AG09319 (cell line): ENCODE measurements at places on chromosomes 2 and 18.

DNA sequence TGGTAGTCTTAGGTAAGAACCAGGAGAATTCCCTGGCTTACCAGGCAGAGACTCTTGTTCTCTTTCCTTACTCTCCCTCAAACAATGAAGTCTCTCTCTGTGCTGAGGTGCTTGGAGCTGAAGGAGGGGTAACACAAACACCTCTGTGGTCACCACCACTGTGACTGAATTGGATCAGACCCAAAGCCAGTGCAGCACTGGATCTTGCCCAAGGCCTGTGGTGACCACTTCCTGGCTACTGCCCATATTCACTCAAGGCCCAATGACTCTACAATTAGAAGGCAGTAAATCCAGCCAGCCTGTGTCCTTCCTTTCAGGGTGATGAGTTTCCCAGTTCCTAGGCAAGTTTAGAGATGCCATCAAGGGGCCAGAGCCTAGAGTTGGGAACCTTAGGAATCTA is 706.8 kb downstream of the SLC4A3 start:
- DNase-seq = no peak

GRCh38 chr18:11179959-11180519 is 30.7 kb upstream of the PIEZO2 start:
- DNase-seq = no peak

- DNase-seq = no peak
These were observed 368.7 kb downstream of the ZNF516 start for GRCh38 chr18:76126327-76126726.

DNA sequence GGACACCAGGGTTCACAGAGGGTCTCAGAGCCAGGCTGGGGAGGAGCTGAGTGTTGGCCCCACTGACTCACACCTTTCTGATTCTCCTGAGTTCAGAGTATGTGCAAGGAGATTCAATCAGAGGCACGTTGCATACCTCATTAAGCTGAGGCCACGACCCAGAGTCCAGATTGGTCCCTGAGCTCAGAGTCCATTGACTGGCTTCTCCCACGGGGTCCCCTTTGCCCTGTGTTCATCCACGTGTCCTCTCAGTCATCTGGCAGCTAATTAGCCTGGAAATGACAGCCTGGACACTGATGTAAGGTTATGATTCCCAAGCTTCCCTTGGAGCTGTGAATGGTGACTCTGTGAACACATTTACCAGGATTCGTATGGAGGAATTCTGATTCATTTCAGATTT is 267.2 kb downstream of the SH3BP4 start:
- no peak for DNase-seq

DNA sequence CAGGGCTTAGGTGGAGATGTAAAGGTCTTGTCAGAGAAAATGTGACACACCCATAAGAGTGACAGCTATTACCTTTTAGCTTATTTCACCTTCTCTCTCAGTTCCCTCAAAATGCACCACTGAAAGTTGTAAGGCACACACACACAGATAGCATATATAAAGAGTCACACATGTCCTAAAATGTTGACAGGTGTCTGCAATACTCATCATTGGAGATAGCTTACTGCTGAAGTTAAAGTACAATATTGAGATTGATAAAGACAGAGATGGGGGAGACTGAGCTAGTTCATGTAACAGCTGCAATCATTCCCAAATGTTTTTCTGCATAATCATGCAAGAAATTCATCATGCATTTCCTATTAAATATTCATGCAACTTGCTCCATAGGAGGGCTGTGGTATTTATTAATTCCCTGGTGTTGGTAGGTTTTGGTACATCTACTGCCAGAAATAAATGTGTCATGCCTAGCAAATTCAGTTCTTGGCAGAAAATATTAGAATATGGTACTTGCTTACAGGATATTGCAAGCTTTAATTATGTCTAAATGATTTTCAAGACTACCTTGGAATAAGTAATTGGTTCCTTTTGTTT is 118.8 kb upstream of the RBMS1 start:
- peak; percentile 59 for DNase-seq

DNA sequence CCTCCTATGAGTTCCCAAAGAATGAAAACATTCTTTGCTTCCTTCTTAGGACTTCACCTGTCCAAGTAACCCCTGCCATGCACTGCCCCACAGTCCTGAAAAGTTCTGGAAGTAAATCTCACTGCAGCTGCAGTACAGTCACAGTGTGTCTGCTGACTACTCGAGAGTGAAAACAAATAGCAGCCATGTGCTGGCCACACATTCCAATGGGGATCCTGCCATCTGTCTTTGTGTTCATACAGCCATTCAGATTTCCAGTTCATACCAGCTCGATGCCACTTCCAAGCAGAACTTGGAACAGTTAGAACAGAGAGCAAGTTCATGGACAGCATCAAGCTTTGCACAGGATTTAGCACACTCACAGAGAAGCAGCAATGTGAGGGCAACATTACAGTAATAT is 629.9 kb upstream of the ACVR2A start:
- no peak for DNase-seq

DNA sequence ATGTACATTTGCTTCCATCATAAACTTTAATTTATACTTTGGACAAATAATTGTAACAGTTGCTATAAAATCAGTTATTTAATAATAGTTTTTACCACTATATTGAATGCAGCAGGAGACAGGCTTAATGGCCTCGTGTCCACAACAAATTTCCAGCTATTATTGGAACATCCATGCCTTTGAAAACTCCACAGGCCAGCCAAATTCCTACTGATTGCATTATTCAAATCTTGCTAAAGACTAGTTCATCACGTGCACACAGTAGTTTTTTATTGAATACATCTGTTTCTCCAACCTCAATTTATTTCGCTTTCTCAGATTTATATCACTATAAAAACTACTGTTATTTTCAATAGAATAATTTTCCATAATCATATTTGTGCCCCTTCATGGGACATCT is 18.4 kb upstream of the PTPRM start:
- no peak for DNase-seq

- no peak for DNase-seq
These were observed 222.4 kb downstream of the EXOC6B start for GRCh38 chr2:72603481-72603880.

GRCh38 chr18:24386681-24387080 is 10.9 kb downstream of the OSBPL1A start:
- no peak for DNase-seq

DNA sequence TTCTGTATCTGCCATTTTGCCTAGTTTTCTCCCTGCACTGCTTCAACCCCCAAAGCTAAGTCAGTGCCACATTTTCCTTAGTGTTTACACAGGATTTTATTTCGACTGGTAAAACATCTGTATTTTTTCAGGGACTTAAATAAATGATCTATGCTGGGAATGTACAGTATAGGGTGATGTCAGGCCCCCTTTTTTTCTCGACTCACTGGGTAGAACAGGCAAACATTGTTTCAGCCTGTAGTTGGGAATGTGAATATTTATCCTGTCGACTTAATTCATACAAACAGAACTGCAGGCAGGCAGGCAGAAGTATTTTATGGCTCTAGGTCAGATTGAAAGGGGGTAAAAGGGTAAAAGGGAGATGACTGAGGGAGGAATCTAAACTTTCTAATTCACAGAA is 123.5 kb upstream of the ZFP36L2 start:
- no peak for DNase-seq

DNA sequence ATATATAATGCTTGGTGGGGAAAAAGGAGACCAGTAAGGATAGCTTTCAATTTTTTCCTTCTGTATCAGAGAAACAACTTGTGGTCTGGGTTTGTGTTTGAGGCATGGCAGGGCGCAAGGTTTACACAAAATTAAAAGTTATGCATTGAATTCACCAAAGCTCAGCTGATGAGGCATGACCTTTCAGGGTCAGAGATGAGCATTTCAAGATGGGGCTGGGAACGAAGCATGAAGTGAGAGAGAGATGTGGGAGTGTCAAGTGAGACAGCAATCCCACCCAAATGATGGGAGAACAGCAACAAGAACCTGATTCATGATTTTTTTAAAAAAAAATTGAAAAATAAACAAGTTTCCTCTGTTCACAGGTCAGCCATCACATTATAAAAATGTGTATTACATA is 4.9 kb downstream of the GPR55 start:
- DNase-seq = no peak

GRCh38 chr2:33116799-33117198 is 170.0 kb downstream of the LTBP1 start:
- DNase-seq = no peak

DNA sequence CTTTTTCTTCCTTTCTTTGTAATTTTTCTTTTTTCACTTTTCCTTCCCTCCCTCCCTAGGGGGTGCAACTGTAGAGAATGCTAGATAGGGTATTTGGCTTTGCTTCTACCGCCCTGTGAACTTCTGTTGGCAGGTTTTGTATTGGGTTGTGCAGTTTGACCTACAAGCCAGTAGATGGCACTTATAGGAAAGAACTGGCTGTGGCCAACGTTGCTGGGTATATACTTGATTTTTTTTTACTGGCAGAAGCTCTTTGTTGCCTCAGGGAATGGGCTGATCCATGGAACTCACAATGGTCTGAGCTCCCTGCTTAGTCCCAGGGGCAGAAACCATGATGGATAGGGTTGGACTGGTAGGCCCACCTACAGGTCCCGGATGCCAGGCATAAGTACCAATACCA is 1019.5 kb upstream of the LRRTM1 start:
- DNase-seq = no peak

- no peak for DNase-seq
These were observed 57.6 kb downstream of the EVA1A start for GRCh38 chr2:75503048-75503607.

GRCh38 chr2:64221935-64222334 is 77.7 kb upstream of the PELI1 start:
- DNase-seq = no peak

DNA sequence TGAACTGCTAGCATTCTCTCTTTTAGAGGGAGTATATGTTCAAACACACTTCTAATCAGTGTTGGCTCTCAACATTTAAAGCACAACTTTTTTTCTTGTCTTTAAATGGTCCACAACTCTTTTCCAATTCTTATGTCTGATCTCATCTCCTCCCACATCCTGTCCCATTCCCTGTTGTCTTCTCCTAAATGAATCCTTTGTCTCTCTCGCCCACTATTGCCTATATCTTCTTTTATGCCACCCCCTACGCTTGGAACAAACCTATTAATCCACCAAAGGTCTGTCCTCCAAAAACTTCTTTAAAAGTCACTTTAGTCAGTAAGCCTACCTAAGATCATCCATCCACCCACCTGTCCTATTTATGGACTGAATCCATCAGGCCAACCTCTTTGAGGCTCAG is 235.5 kb upstream of the SMAD7 start:
- DNase-seq = no peak

DNA sequence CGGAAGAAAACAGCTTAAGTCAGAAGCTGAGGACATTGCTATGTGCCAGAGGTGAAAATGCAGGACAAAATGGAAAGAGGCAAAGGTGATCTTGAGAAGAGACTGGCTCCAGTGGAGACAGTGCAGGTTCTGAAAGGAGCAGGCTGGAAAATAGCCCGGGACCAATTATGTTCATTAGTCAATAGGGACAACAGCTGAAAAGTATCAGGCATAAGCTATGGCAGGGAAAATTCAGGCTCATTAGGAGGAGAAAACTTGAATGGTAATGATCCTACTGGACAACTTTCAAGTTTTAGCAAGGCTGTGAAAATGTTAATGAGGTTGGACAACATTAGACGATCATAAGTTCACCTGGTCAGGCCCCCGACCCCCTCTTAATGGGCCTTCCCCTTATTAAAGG is 60.2 kb downstream of the GALNT14 start:
- DNase-seq = no peak

- DNase-seq = no peak
These were observed 1.2 kb downstream of the STK17B start for GRCh38 chr2:196170213-196170605.

DNA sequence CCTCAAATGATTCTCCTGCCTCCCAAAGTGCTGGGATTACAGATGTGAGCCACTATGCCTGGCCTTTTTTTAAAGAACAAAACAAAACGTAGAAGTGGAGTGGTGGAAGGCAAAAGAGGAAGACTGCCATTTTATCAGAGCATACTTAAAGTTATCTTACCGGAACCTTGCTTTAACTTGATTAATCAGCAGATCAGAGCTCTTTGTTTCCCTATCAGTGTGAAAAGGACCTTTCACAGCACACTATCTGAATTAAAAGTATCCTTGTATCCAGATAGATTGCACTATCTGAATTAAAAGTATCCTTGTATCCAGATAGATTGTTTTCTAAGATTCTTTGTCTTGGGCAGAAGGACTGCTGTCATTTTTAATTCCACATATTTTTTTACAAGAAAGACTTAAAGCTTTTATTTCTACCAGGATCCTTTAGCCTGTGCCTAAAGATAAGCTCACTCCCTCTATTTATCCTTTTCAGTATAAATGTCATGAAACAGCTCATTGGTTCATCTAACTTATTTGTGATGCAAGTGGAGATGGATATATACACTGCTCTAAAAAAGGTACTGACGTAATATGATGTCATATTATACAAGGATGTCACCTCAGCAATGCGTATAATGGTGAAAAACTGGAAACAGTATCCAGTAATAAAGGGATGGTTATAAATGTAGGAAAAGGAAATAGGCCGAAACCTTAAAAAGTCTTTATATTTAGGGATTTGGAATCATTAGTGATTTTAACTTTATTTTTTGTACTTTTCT is 17.8 kb downstream of the GMCL1 start:
- no peak for DNase-seq

DNA sequence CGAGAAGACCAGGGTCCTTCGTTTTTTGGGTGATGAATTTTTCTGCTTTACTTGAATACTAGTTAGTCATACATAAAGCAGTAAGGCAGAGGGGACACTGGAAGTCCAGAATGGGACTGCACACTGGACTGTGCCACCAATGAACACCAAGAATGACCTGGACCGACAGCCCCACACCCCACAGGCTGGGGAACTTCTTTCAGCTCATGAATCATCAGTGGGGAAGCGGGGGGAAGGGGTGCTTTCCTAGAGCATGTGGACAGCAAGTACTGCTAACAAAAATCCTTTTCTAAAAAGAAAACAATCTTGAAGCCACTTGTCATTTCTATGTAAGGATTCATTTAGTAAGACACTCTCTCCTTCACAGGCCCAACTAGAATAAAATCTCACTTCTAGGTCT is 86.0 kb downstream of the DTNB start:
- DNase-seq = no peak

DNA sequence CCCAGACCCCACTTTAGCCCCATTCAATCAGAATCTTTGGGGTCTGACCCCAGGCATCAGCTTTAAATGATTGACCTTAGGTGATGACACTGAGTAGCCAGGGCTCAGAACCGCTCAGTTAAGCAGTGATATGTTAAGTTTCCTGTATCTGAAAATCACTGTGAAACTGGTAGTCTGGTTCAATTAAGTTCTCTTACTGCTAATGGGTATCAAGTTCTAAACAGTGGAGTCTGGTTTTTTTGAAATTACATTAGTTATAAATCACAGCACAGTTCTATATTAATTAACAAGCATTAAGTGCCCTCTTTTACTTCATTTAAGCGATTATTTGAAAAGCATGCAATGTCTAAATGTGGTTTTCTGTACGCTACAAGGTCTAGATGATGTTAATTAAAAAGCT is 117.9 kb downstream of the HAUS1 start:
- no peak for DNase-seq

- DNase-seq = no peak
These were observed 82.7 kb downstream of the MREG start for GRCh38 chr2:215930505-215931253.

GRCh38 chr2:232230560-232230959 is 148.0 kb upstream of the ALPP start:
- no peak for DNase-seq

- DNase-seq = no peak
These were observed 197.4 kb upstream of the HDAC4 start for GRCh38 chr2:239598011-239598731.

GRCh38 chr2:35932276-35932963 is 423.2 kb upstream of the CRIM1 start:
- no peak for DNase-seq
